ENCODE measurements at places on chromosomes 7 and 10.

DNA sequence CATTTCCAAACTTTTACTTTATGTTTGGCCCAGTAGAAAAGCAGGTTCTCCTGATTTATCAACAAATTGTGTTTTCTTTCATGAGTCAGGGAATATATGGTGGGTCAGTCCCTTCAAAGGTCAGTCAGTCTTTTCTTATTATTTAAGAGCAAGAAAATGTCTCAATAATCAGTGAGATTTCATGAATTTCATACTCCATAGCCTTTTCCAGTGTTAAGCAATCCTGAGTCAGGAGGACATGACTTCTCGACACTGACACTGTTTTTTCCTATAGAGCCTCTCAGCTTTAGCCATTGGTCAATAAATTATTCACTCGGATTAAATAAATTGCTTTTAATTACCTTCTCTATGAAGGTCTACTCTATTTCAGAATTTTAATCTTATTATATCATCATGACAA lies 334.5 kb downstream of the SORCS1 start:
- DNase-seq: no peak

DNA sequence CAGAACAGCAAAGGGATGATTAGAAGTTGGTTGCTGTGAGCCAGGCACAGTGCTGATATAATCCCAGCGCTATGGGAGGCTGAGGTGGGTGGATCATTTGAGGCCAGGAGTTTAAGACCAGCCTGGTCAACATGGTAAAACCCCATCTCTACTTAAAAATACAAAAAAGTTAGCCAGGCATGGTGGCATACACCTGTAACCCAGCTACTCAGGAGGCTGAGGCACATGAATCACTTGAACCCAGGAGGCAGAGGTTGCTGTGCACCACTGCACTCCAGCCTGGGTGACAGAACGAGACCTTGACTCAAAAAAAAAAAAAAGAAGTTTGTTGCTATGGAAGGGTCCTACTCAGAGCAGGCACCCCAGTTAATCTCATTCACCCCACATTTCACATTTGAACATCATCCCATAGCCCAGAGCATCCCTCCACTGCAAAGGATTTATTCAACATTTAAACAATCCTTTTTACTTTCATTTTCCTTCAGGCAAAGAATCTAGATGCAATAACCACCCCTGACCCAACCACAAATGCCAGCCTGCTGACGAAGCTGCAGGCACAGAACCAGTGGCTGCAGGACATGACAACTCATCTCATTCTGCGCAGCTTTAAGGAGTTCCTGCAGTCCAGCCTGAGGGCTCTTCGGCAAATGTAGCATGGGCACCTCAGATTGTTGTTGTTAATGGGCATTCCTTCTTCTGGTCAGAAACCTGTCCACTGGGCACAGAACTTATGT lies 4.1 kb downstream of the IL6 start:
- DNase-seq: no peak

DNA sequence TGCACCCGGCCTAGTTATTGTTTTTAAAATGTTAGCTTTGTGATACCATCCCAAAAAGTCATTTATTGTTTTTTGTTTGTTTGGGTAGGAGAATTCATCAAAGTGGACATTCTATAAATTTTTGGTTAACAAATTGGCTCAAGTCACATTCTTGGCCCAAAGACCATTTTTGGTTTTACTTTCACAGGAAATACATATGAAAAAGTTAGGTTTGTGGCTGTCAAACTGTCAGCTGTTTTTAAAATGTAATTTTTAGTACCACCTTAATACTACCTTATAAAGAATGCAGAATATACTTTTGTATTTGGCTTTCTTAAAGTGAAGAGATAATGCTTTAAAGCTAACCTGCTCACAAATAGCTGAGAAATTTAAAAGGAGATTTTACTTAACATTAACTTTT lies 25.1 kb downstream of the TMEM168 start:
- DNase-seq: no peak

DNA sequence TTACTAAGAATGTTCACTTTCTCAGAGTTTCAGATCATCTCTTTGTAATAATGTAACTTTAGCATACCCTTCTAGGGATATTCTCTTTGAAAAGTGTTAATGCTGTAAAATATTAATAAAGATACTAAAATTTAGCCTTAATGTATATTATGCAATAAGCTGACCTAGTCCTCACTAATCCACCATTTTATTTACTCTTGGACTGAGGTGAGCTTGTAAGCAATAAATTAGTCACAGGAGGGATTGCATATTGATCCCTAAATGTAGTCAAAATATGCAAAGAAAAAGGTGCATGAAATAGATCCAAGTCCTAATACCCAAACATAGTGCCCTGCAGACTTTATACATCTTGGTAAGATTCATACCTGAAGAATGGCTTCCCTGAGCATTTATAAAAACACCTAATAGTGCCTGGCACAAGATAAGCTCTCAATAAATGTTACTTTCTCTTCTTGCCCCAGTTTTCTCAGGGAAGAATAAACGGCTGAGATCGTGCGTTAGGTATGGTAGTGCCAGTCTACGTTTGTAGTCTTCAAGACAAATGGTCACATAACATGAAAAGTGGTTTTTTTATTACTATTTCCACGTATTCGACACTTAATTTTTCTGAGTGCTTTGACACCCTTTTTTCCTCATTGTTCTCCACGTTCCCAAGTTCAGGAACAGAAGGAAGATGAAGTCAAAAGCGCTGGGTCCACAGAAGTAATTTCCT lies 14.3 kb downstream of the INSIG1 start:
- DNase-seq: no peak

GRCh38 chr10:31253237-31253636 lies 65.8 kb upstream of the ZEB1 start:
- no peak for DNase-seq

- DNase-seq: no peak
Observed at GRCh38 chr7:44461387-44461786, 29.1 kb downstream of the NUDCD3 start.

- no peak for DNase-seq
Observed at GRCh38 chr10:91378061-91378460, 32.1 kb upstream of the HECTD2 start.

DNA sequence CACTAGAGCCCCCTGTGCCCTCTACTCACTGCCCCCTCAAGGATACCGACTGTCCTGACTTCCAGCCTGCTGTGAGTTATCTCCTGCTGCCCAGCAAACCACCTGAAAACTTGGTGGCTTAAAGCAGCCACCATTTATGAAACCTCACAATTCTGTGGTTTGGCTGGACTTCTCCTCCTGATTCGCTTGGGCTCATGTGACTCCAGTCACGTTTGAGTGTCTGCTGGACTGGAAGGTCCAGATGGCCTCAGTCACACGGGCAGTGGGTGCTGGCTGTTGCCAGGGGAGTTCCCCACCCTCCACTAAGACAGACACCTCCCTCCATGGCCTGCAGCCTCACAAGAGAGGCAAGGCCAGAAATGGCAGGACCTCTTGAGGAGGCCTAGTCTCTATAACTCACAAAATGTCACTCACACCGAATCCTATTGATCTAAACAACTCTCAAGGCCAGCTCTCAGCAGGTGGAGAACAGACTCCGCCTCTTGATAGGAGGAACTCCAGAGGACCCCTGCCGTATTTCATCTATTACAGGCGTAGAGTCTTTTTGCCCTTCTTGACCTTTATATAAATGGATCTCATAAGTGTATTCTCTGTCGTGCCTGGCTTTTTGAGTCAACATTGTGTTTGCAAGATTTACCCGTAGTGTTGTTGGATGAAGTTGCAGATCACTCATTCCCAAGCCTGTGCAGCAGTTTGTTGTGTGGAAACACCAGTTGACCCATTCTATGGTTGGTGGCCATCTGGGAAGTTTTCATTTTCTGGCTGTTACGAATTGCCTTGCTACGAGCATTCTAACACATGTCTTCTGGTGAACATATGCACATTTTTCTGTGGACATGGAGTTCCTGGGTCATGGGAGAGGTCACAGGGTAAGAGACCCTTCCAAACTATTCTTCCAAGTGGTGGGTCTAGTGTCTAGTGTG lies 48.3 kb downstream of the ZMIZ1 start:
- DNase-seq: peak; percentile 79

- no peak for DNase-seq
Observed at GRCh38 chr10:126397640-126398382, 9.5 kb upstream of the ADAM12 start.

DNA sequence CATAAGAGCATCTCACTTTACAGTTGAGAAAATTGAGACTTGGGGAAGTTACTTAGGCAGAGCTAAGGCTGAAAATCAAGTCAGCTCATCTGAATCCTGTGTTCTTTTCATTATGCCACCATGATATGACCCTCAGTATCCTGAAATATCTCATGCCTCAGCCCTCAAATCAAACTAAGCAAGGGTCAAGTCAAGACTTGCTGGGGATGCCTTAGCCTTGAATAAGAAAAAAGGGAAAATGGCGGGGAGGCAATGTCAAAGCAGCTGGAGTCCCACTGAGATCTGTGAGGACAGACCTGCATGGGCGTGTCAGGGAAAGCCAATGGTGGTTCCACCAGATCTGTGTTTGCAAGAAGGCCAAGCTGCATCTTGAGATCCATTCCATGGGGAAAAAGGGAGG lies 91.0 kb upstream of the CACUL1 start:
- DNase-seq: no peak

GRCh38 chr10:75293446-75293820 lies 57.7 kb upstream of the COMTD1 start:
- no peak for DNase-seq

DNA sequence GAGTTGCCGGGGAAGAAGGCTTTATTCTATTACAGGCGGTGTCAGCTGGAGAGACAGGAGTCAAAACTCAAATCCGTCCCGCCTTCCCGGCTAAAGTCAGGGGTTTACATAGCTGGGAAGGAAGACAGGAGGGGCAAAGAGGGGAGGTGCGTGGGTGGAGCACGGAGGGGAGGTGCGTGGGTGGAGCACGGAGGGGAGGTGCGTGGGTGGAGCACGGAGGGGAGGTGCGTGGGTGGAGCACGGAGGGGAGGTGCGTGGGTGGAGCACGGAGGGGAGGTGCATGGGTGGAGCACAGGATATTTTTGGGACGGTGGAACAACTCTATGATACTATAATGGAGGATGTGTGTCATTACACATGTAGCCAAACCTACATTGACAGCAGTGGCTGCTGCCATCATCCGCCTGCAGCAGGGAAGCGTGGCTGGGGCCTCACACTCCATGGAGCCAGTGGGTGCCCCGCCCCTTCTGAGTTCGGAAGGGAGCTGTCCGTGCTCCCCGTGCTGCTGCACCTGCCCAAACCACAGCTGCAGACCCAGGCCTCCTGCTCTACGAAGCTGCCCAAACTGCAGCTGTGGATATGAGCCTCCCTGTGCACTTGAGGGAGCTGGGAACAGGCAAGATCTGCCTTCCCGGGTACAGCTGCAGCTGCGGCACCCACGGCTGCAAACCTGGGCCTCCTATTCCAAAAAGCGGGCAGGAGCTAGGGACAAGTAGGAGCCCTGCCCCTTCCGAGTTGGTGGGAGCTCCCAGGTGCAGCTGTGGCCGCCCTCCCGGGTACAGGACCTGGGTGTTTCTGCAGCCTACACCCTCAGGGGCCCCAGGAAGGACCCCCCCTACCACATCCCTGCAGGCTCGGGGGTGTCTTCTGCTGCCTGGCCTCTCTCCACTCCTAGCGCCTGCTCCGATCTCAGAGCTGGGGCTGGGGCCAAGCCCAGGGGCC lies 119.4 kb downstream of the DYNC2I1 start:
- DNase-seq: no peak

DNA sequence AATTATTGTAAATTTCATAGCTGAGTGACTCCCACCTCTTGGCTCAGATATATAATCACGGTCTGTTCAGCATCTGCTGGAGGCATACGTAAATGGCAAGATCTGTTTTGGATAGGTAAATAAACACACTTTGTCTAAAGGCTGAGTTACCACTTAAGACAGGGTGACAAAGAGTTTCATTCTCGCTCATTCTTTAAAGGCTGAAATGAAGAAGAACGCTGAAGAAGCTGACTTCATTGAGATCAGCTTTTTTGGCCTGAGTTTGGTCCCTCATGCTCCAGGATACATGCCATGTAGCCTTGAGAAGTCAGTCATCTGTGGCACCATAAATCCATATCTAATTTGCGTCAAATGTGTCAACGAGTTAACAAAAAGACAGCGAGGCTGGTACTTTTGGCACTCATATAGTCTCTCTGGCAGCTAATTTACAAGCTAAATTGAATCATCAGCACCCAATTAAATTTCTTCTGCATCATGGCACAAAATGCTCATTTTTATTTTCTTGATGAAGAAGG lies 309.9 kb downstream of the GPAM start:
- no peak for DNase-seq

GRCh38 chr7:4996696-4997222 lies 37.8 kb upstream of the MMD2 start:
- no peak for DNase-seq

- DNase-seq: no peak
Observed at GRCh38 chr10:117419921-117420320, 44.7 kb upstream of the PDZD8 start.

DNA sequence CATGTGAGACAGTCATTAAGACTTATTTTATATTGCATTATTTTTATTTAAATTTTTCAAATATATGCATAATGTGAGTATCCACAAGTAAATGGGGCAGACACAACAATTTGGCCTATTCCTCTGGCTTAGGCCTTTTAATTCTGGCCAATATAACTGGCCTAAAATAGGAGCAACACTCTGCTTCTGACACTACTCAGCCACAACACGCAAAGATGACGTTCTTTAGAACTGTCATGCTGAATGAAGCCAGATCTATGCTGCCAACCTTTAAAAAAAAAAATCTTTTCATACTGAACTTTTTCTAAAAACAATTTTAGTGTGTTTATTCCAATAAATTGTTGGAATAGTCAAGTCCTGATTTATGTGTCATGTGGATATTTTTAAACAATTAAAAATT lies 355.0 kb upstream of the BMPER start:
- DNase-seq: no peak

DNA sequence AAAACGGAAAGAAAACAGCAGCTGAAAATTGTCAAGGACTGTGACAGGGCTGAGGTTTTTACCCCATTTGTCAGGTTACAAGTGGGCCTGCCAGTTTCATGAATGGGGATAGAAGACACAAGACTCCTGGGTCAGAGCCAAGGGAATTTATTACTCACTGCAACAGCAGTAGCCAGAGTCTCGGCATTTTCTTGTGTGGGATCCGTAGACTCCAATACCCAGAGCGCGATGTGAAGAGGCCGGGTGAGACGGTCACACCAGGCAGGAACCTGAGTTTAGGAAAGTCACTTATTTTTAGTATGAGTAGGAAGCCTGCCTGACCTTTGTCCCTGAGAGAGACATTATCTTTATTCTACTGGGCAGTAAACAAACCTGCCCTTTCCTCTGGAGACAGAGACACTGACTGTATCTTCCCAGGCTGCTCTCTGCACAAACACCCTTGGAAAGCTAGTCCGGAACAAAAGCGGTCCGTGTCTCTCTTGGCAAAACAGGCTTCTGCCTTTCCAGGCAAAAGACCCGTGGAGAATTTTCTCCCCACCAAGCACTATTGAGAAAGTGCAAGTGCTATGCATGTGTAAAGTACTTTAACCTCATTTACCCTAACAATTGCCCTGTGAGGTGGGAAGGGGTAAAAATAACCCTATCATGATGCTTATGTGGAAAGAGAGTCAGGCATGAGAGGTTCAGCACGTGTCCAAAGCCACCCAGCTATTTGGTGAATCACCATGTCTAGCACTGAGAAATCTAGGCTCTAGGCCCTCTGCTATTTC lies 58.4 kb downstream of the JCAD start:
- peak; percentile 62 for DNase-seq

GRCh38 chr7:130490311-130490791 lies 1.5 kb upstream of the MEST start:
- DNase-seq: no peak
